ENCODE measurements at places on chromosomes 12 and 14.

DNA sequence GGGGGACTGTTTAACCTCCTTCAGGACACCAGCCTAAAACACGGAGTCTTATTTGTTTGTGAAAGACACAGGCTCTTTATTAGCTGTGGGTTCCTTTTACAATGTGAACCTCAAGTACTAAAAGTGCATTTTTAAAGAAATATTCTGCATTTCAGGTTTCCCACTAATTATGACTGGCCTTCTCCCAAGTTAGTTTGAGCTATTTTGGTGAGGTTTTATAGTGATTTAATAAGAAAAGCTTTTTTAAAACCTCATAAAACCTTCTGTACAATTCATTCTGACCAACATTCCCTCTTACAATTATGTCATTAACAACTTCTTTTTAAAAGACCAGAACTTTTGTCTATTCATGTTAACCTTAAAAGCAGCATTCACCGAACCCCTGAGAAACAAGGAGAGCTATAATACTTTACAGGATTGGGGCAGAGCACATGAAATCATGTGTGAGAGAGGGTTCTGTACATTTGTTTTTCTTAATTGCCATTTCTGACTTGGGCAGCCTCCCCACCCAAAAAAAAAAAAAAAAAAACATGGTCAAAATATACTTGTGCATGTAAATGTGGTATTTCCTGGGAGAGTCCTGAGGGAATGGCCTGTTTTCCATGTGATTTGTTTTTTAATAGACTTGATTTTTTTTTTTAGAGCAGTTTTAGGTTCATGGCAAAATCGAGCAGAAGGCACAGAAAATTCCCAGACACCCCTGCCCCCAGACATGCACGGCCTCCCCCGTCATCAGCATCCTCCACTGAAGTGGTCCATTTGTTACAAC, 169.5 kb downstream of the CHST11 start:
- no peaks in the 10 kb centered on the region for H3K4me1 ChIP-seq
- H3K36me3 ChIP-seq: no peaks in the 10 kb centered on the region
- no peak overlapping the region for H3K27ac ChIP-seq
- no peak for DNase-seq
- H3K27me3 ChIP-seq: no peaks in the 10 kb centered on the region

DNA sequence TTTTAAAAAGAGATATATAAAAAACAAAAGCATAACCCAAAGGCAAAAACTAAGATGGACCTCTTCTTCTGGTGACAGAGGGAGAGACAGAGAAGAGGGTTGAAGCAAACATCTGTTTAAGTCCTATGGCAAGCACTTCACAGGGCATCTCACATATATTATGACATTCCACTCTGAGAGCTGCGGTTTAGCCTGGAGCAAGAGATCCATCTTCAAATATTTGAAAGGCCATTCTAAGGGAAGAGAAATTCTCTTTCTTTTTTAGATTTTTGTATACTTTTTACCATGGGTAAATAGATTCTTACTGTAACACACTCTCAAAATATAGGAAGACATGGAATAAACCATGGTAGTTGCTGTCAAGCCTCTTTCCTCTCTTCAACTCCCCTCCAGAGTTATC, 204.1 kb downstream of the GXYLT1 start:
- no peak overlapping the region for H3K27ac ChIP-seq
- DNase-seq: no peak
- no peaks in the 10 kb centered on the region for H3K4me1 ChIP-seq
- no peaks in the 10 kb centered on the region for H3K36me3 ChIP-seq

- peaks cover 14% of the 10 kb centered on the region for H3K4me1 ChIP-seq
- no peaks in the 10 kb centered on the region for H3K36me3 ChIP-seq
- peak overlapping the region; percentile 24 for H3K27ac ChIP-seq
- DNase-seq: no peak
These were observed 8.7 kb upstream of the JDP2 start for GRCh38 chr14:75418850-75419768.

DNA sequence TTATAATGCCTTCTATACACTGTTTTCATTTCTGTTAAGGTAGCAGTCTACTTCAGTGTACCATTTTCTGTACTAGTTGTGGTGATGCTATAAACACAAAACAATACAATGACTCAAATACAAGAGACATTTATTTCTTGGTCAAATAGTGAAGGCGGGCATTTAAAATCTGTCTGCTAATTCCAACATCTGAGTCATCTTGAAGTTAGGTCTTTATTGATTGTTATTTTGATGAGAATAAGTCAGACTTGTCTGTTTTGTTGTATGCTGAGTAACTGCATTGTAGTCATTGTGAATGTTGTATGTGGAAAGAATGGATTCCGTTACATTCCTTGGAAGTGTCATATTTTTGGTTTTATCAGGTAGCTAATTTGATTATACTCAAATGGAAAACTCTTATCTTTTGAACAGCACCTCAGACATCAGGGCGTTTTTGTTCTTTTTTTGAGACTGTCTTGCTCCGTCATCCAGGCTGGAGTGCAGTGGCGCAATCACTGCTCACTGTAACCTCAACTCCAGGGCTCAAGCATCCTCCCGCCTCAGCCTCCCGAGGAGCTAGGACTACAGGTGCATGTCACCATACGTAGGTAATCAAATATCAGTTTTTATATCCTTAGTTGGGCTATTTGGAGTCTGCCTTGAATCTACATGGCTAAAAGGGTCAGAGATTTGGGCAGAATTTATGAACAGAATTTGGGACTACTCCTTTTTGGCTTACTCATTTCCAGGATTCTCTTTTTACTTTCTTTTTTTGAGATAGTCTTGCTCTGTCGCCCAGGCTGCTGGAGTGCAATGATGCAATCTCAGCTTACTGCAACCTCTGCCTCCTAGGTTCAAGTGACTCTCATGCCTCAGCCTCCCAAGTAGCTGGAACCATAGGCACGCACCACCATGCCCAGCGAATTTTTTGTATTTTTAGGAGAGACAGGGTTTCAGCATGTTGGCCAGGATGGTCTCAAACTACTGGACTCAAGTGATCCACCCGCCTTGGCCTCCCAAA, 56.8 kb downstream of the PAPLN start:
- no peak for DNase-seq
- H3K36me3 ChIP-seq: peaks cover 65% of the 10 kb centered on the region
- H3K4me3 ChIP-seq: no peak overlapping the region
- no peak overlapping the region for H3K27ac ChIP-seq

DNA sequence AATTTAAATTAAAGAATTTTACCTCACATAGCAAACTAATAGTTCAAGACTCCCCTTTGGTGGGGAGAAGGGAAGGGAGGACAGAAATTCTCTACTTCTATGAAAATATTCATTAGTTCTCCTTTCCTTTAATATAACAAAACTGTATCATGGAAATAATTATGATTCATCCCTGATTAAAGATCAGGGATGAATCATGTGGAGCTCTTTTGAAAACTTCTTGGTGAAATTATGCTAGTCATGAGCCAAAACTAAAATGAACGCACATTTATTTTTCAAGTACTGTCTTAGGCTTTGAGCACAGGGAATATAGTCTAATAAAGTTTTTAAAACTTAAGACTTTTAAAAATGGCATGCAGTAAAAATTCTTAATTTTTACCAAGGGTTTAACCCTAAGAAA, 17.1 kb downstream of the TMBIM4 start:
- no peaks in the 10 kb centered on the region for H3K4me1 ChIP-seq
- no peak overlapping the region for H3K4me3 ChIP-seq
- H3K27me3 ChIP-seq: no peaks in the 10 kb centered on the region
- peak overlapping the region; percentile 41 for H3K27ac ChIP-seq
- no peaks in the 10 kb centered on the region for H3K36me3 ChIP-seq

DNA sequence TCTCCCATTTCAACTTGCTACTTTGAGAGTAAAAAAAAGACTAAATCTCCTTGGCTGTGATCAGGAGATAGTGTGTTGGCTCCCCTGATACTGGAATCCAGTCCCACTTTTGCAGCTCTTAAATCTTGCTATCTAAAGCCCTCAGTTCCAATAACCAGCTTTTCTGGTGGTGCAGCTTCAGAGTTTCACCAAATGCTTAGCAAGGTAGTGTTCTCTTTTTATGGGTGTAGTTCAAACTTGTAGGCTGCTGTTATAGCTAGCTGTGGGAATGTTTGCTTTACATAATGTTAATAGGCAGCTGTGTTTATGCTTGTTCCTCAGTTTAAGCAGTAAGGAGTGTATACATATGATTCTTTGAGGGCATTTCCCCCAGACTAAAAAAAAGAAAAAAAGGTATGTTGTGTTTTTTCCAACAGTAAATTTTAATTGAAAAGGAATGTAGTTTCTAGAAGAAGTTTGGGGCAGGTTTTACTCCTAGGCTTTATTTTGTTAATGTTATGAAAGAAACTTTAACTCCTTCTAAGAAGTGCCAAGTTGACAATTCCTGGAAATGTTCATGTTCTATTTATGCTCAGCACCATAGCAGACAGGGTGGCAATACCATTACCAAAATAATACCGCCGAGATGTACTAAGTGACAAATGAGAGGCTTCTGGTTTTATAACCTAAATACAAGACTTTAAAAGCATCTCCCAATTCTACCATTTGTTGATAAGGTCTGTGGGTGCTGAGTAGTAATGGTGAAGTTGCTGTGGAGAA, 12.1 kb downstream of the CRADD start:
- no peak overlapping the region for H3K27ac ChIP-seq
- no peaks in the 10 kb centered on the region for H3K4me1 ChIP-seq
- no peak overlapping the region for H3K4me3 ChIP-seq
- no peaks in the 10 kb centered on the region for H3K27me3 ChIP-seq

GRCh38 chr12:81778719-81779118, 19.6 kb upstream of the PPFIA2 start:
- H3K36me3 ChIP-seq: no peaks in the 10 kb centered on the region
- DNase-seq: no peak
- H3K27ac ChIP-seq: no peak overlapping the region
- no peak overlapping the region for H3K4me3 ChIP-seq

DNA sequence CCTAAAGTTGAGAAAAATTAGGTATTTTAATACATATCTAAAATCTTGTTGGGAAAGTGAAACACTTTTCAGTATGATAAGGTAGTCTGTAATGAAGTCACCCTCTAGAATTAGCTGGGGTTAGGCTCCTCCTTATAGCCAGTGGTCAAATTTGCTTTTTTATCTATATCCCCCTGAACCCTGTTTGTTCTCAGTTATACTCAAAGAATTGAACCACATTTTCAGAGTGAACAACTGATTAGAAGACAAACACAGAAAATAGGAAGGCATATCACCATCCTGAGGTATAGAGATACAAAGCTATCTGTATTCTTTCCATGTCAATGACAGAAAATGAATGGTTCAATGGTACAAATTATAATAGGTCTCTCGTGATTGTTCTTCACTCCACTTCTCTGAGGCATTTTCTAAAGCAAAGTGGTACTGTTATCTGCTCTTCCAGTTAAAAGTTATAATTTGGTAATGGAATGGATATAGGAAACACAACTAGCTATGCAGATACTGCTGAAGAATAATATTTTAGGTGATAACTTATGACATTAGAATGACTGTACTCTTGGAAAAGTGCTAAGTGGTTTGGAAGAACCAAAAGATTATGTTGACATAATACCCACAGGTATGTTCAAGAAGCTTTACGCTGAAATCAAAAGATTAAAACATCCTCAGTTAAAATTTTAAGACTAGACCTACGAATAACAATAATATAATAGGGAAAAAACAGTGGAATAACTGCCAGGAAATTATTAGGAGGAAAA, 27.6 kb downstream of the WASHC3 start:
- H3K4me3 ChIP-seq: no peak overlapping the region
- no peaks in the 10 kb centered on the region for H3K4me1 ChIP-seq
- H3K36me3 ChIP-seq: peaks cover 61% of the 10 kb centered on the region
- H3K27ac ChIP-seq: no peak overlapping the region

- H3K27ac ChIP-seq: no peak overlapping the region
- peaks cover 66% of the 10 kb centered on the region for H3K27me3 ChIP-seq
- no peaks in the 10 kb centered on the region for H3K4me1 ChIP-seq
- no peaks in the 10 kb centered on the region for H3K36me3 ChIP-seq
- DNase-seq: no peak
These were observed 83.6 kb upstream of the LHX5 start for GRCh38 chr12:113555226-113555625.

DNA sequence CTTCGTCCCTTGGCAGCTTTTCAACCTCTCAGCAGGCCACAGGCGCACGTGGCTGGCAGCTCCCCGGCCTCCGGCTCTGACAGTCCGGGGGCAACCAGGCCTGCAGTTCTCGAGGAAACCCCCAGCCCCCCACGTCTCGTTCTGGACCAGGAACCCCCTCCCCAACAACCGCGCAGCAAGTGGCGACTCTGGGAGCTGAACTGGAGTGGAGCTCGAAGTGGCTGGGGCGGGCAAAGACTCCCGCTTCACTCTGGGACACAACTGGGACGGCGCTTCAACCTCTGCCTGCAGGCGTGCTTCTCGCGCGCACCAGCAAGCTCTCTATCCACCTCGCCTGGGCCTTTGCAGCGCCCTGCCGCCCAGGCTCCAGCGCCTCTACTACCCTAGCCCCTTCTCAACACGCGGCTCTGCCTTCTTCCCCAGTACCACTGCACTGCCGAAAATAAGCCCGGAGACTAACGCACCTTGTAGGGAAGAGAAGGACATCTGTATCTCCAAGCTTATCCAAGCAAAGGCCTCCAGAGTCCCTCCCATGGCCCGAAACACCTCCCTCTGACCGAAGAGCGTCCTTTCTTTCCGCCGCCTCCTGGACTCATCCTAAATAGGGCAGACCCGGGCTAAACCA, 2.4 kb upstream of the NKX2-1 start:
- no peak overlapping the region for H3K4me3 ChIP-seq
- H3K27me3 ChIP-seq: peaks cover 87% of the 10 kb centered on the region
- DNase-seq: peak; percentile 8
- no peaks in the 10 kb centered on the region for H3K36me3 ChIP-seq
- H3K27ac ChIP-seq: peak overlapping the region; percentile 78

DNA sequence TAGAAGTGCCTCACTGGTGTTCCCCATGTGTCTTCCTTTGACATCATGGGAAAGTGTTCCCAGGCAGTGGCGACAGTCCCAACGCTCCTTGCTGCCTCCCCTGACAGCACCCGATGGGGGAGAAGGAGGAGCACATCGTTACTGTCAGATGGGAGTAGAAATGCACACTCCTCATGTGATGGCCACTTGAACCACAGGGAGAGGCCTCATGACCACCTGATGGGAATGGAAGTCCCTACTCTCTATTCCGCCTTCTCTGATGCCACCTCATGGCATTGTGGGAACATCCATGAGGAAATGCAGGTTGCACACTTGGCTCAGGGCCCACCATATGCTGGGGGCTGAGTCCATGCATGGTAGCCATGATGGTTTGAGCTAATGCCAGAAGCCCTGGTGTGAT, 14.3 kb upstream of the CORO1C start:
- peaks cover 14% of the 10 kb centered on the region for H3K4me1 ChIP-seq
- H3K36me3 ChIP-seq: no peaks in the 10 kb centered on the region
- no peaks in the 10 kb centered on the region for H3K27me3 ChIP-seq
- no peak overlapping the region for H3K27ac ChIP-seq

GRCh38 chr12:55845785-55846496, 3.2 kb upstream of the MMP19 start:
- no peaks in the 10 kb centered on the region for H3K27me3 ChIP-seq
- H3K4me1 ChIP-seq: peaks cover 19% of the 10 kb centered on the region
- DNase-seq: no peak
- H3K36me3 ChIP-seq: no peaks in the 10 kb centered on the region
- no peak overlapping the region for H3K4me3 ChIP-seq

DNA sequence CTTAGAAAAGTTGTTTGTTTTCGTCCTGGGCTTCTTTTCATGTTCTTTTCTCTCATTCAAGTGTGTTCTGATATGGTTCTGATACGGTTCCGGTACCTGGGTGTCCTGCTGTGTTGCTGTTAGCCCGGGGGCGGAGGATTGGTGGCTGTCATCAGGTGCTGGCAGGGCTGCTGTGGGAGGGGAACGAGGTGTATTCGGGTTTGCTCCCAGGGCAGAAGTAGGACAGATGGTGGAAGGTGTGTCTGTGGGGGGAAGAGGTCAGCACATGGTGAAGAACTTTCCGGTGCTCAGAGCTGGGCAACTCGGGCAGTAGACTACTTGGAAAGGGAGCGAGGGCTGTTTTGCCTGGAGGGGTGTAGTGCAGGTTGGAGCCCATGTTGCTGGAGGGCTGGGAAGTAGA, 70.2 kb downstream of the SLC25A47 start:
- no peak overlapping the region for H3K27ac ChIP-seq
- DNase-seq: no peak
- peaks cover 9% of the 10 kb centered on the region for H3K4me1 ChIP-seq
- no peak overlapping the region for H3K4me3 ChIP-seq
